ENCODE measurements at places on chromosomes 7 and 10. TPM values are rescaled to one million over a fixed set of nuclear protein-coding genes. Genes with fewer than 3 reads are reported as not detected.

Gene NODAL
- total RNA-seq, result not detected

Gene APBB1IP
- total RNA-seq, result 8.4 TPM

Gene GNAT3
- not detected for total RNA-seq

Gene LRRC4
- total RNA-seq, result 3.4 TPM

Gene CALCR
- total RNA-seq, result 0.10 TPM

Gene TMEM184A
- not detected for total RNA-seq

Gene CABCOCO1
- 1.4 TPM for total RNA-seq

Gene GIGYF1
- total RNA-seq, result 23.1 TPM

Gene GOLGA7B
- 0.19 TPM for total RNA-seq

Gene FAM237B
- total RNA-seq, result not detected

Gene DPP6
- total RNA-seq, result 0.10 TPM

Gene TUBAL3
- total RNA-seq, result not detected

Gene CAV2
- total RNA-seq, result 81.9 TPM

Gene MOGAT3
- not detected for total RNA-seq

Gene COBL
- total RNA-seq, result 0.67 TPM

Gene LRRD1
- 0.14 TPM for total RNA-seq

Gene SLC39A12
- total RNA-seq, result 0.32 TPM

Gene TMEM213
- total RNA-seq, result not detected

Gene NCF1
- total RNA-seq, result 9.3 TPM

Gene HOXA7
- total RNA-seq, result 6.2 TPM

Gene CCDC3
- 189 TPM for total RNA-seq

Gene CLEC5A
- total RNA-seq, result 7.5 TPM

Gene PTN
- total RNA-seq, result 4.0 TPM

Gene CYP2E1
- 2.1 TPM for total RNA-seq

Gene EBF3
- 9.1 TPM for total RNA-seq

Gene GIMAP8
- 15.4 TPM for total RNA-seq

Gene NAT16
- total RNA-seq, result not detected

Gene CPA4
- 0.37 TPM for total RNA-seq

Gene ATOH7
- total RNA-seq, result not detected

Gene IL6
- 65.6 TPM for total RNA-seq

Gene MBLAC1
- 1.6 TPM for total RNA-seq

Gene LRRC17
- 1.4 TPM for total RNA-seq

All from posterior vena cava (tissue), 2 donors.